Activated T-cell treated with anti-CD3 and anti-CD28 coated beads for 1 hour (primary cell): ENCODE measurements at places on chromosomes 2 and 18.
A peak's percentile ranks its signal among the peaks of the same experiment; 100 is the strongest.

GRCh38 chr2:233032551-233033320 lies at the start of gene NEU2:
NEU2 (plus strand) TSS chr2:233032672; CDS start chr2:233032672, 0 bp downstream.
- DNase-seq, result no peak

- no peak for DNase-seq
Observed at GRCh38 chr2:39326644-39327043, 82.9 kb upstream of the CDKL4 start.

GRCh38 chr2:121085801-121086200 lies 199.2 kb downstream of the TFCP2L1 start:
- no peak for DNase-seq

DNA sequence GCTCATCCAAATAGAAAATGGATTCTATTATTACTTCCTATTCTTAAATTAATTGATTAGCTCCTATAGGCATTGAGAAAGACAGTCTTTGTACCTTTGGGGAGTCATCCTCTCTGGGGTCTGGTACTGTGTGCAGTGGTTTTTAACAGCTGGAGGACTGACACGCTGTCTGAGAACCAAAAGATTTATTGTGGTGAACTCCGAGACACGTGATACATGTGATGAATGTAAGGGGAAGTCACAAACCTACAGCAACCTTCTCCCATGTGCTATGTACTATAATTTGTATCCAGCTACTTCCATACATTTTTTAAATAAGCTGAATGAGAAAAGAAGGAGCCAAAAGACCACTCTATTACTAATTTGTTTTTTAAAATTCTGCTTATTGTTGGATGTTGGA lies 133.7 kb downstream of the GALNT3 start:
- DNase-seq, result no peak

GRCh38 chr2:168118733-168119514 lies 128.5 kb downstream of the STK39 start:
- DNase-seq, result no peak

GRCh38 chr2:2846332-2847208 lies 515.5 kb upstream of the MYT1L start:
- no peak for DNase-seq

- no peak for DNase-seq
Observed at GRCh38 chr2:230742781-230743180, 30.1 kb downstream of the CAB39 start.

DNA sequence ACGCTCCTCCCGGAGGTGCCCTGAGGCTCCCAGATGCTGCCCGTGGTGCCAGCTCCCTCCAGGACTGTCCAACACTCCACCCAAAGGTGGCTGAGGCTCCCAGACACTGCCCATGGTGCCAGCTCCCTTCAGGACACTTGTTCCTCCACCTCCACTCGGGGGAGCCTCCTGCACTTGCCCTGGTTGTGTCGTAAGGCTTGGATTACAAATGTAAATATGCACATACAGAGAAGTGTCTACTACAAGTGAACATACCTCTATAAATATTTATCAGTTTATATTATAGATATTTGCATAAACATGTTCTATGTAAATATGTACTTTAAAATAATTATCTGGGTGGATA lies 143.3 kb downstream of the PXDN start:
- no peak for DNase-seq

GRCh38 chr2:219658196-219658846 lies 30.9 kb downstream of the SLC4A3 start:
- no peak for DNase-seq

DNA sequence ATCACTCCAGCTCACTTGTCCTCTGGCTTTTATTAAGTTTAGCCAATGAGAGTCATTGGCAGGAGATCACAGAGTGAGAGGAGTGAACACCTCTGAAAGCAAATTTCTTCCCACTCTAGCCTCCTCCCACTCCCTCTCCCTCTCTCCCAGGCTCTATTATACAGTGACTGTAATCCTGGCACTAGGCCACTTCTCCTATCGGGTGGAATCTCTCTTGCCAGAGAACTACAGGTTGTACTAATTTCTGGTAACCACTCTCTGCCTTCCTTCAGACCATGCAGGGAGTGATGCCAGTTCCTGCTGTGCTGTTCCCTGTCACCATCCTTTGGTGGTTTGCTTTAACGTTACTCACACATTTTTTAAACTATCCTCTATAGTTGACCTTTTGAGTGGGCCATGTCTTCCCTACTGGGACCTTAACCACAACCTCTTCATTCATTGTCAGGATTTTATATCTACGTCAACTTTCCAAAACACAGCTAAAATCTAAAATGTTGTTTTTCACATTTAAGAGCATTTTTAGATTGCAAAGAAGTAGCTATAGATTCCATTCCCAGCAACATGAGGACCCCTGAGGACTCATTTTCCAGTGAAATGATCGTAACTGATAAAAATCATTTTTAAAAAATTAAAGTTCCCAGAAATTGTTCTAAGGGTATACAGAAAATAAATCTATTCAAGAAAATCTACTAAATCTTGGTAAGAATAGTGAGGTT lies 217.1 kb downstream of the MREG start:
- DNase-seq, result no peak

DNA sequence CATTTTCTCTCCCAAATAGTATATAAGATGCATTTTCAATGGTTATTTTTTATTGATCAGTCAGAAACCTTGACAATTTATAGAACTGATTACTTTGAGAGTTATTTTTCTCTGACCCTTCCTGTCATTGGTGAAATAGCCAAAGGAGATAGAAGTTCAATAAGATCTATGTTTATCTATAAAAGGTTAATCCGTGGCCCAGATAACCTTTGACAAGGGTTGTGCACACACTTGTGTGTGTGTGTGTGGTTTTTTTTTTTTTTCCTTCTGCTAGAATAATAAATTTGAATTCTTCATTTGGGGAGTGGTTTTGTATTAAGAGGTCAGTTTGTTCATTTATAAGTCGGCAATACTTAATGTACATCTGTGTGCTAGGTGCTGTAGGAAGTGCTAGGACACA lies 160.0 kb downstream of the MGAT5 start:
- no peak for DNase-seq

- no peak for DNase-seq
Observed at GRCh38 chr2:212357606-212358005, 181.0 kb downstream of the ERBB4 start.

GRCh38 chr2:217086038-217086522 lies 226.2 kb upstream of the TNP1 start:
- no peak for DNase-seq

DNA sequence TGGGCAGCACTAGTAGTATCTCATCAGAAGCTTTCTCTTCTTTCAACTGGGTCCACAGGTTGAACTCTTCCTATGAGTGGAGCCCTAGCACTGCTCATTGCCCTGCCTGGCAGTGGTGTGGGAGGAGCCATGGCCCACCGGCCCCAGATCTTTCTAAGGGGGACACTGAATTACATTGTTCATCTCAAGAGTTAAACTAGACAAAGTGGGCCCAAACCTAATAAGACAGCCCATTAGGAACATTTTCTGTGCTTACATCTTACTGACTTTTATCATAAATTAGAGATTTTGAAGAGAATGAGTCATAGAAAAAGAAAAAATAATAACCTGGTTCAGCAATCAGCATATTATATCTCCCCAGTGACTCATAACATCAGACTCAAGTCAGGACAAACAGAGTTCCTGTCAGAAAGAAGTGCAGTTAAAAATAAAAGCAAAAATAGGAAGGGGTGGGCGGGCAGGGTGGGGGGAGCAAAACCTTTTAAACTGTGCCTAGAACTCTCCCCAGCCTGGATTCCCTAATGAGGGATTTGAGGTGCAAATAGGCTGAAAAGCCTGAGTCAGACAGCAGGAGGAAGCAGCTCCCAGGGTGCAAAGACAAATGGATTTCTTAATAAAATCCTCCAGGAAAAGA lies 161.6 kb upstream of the TRIB2 start:
- DNase-seq, result no peak

DNA sequence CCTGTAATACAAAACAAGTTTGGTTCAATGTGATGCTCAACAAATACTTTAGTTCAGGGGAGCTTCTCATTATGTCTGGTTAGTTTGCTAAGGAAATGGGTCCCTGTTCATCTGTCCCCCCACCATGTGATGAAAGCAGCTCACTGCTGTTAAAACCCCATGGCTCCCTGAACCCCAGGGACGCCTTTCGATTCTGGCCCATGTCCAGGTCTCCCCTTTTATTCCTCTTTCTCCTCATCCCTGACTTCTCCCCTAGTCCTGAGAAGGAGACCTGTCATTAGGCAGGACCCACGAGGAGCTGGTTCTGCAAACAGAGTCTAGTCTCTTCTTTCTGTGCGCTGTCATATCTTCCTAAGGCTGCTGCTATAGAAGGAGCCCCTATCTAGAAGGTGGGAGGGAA lies 213.3 kb upstream of the OSR1 start:
- DNase-seq, result no peak

DNA sequence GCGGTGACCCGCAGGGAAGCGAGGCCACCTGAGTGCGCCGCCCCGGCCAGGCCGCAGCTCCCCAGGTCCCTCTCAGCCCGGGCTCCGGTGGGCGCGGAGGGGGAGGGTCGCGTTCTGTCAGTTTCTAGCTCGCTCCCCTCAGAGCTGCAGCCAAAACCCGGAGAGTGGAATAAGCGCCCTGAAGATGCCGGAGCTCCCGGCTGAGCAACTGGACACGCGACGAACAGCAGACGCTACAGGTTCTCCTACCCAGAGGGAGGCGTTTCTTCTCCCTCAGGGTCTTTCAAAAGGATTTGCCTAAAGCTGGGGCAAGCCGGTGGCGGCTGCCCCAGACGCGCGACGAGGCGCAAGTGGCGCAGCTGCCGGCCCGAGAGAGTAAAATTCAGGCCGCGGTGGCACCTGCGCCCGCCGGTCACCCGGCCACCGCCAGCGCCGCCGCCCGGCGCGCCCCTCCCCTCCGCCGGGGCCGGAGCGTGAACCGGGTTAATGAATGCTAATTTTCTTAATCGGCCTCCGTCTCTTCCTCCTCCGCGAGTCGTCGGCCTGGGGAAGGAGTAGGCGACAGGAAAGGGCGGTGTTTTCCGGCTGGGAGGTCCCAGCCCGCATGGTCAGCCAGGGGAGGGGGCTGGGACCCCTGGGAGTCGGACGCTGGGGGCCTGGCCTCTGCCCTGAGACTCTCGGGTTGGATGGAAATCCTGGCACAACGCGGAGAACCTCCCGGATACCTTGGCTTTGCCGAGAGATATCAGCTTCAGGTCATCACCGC lies 845 bp upstream of the CDC42EP3 start:
- DNase-seq, result peak; percentile 59

- DNase-seq, result no peak
Observed at GRCh38 chr2:199955007-199955338, 318 bp downstream of the TYW5 start.

DNA sequence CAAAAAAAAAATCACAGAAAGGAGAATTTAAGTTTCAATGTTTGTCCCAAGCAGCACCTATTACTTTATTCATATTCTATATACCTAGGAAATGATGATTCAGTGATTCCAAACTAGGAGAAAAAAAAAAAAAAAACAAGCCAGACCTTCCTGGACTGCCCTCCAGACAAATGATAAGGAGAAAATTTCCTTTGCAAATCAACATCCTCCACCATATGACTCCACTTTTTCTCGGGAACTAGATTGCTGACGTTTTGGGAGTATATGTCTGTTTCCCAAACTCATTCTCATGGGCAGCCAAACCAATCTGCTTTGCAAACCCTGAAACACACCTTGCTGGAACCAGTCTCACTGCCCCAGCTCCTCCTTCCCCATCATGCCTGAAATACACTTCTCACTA lies 16.8 kb downstream of the AP1S3 start:
- DNase-seq, result no peak

DNA sequence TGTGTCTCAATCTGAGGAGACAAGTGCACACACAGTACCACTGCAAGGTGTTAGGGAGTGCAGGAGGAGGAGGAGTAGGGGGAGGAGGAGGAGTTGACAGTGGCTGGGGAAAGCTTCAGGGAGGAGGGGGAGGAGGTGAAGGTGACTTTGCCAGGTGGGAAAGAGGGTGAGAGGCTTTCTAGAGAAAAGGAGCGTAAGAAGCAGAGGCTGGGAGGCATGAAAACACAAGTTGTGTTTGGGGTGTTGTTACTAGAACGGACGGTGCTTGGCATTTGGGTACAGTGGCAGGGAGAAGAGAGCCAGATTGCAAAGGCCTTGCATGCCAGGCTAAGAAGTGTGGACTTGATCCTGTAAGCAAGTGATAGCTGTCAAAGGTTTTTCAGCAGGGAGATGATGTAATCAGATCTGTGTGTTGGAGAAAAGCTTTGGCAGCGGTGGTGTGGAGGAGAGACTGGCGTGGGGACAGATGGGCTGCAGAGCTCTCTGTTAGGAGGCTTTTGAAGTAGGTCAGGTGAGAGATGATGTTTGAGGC lies 16.2 kb downstream of the TANC1 start:
- DNase-seq, result no peak

GRCh38 chr2:55014962-55015939 lies 35.0 kb downstream of the RTN4 start:
- DNase-seq, result peak; percentile 9

GRCh38 chr18:58208207-58208932 lies 164.3 kb downstream of the NEDD4L start:
- DNase-seq, result no peak

GRCh38 chr2:115122701-115123100 lies 680.3 kb downstream of the DPP10 start:
- DNase-seq, result no peak

DNA sequence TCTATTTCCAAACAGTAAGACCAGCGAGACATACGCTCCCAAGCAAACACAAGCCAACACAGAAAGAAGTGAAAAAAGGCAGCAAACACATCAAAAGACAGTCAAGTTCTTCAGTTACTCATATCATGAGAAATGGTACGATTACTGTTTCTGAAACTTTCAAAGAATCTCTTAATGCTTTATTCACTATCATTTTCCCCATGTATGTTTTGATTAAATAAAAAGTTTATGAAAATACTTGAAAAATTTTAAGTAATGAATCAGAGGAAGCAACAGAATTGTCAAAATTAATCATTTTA lies 114.9 kb downstream of the HDAC4 start:
- DNase-seq, result no peak

DNA sequence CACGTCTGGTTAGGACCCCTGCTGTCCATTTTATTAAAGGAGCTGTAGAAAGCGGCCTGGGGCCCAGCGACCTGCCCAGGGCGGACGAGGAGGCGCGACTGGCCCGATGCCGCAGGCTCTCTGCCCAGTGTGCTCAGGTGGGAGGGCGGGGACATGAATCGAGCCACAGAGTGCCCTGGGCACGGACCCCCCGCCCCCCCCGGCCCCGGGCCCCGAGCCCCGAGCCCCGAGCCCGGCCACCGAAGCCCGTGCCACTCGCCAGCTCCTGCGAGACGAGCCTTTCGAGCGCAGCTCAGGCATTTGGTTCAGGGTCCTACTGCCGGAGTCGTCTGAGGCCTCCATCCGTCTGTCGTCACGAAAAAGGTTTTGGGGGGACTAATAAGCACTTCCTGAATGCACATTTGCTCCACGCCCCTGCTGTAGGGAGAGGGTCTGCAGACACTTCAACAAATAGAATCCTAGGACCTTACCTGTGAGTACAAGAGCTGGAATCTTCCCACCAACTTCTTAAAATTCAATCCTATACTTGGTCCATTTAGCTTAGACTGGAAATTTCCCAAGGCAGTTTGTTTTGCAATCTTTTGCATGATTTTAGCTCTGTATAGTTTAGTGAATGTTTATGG lies 602 bp upstream of the ADAM17 start:
- DNase-seq, result no peak
